Esophagus squamous epithelium (tissue), 5 donors: ENCODE measurements at places on chromosomes 2 and 18. TPM values are rescaled to one million over a fixed set of nuclear protein-coding genes. Genes with fewer than 3 reads are reported as not detected.

Gene UGT1A4
- total RNA-seq = 1.1 TPM

Gene VWA3B
- total RNA-seq = not detected

Gene SERPINB4
- 24.4 TPM for total RNA-seq

DNA sequence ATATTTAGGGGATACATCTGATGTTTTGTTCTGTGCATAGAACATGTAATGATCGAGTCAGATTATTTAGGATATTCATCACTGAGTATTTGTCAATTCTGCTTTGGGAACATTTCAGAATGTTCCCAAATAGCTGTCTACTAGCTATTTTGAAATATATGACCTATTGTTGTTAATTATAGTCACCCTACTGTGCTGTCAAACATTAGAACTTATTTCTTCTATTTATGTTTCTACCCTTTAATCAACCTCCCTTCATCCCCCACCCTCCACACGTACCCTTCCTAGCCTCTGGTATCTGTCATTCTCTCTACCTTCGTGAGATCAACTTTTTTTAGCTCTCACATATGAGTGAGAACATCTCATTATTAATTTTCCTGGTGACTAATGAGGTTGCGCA, 40.9 kb downstream of the ANKRD12 start:
- H3K36me3 ChIP-seq = no peaks in the 10 kb centered on the region
- H3K4me3 ChIP-seq = no peak overlapping the region
- H3K4me1 ChIP-seq = peaks cover 65% of the 10 kb centered on the region
- DNase-seq = no peak
- no peak overlapping the region for H3K27ac ChIP-seq

DNA sequence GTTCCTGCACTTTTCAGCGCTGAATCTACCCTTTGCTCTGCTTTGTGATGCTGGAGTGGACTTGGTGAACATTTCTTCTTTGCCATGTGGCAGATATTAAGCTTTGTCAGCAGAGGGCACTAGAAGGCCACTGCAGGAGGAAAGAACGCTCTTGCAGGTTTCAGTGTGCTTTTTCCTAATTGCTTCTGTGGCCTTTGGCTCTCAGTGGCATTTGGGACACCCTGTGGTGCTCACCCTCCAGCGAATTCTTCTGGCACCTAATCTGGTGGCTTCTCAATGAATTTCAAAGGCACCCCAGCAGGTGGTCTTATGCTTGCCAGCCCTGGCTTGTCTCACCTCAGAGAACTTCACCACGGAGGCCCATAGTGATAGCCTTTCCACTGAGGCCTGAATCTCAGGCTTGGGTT, 146.7 kb downstream of the MYO3B start:
- no peak for DNase-seq
- H3K27ac ChIP-seq = no peak overlapping the region
- no peaks in the 10 kb centered on the region for H3K36me3 ChIP-seq

GRCh38 chr2:160453111-160453820, 40.3 kb downstream of the RBMS1 start:
- peaks cover 34% of the 10 kb centered on the region for H3K4me1 ChIP-seq
- no peaks in the 10 kb centered on the region for H3K36me3 ChIP-seq
- H3K4me3 ChIP-seq = no peak overlapping the region
- H3K27ac ChIP-seq = no peak overlapping the region

Gene SULT1C4
- 1.2 TPM for total RNA-seq

DNA sequence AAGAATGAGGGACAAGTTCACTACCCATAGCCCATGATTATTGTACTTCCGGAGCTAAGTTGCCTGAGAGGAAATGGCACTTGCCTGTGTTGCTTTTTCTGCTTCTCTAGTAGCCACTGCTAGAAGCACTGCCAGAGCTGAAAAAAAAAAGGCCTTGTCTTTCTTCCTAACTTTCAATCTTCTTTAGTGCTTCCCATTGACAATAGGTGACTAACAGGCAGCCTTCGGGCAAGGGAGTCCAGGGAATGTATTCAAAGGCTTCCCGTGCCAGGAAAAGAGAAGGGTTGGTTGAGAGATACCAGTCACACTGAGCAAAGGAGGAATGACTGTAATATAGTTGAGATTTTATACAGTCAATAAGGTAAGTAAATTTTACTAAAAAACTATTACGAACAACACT, 242.0 kb downstream of the CALCRL start:
- no peak overlapping the region for H3K4me3 ChIP-seq
- no peaks in the 10 kb centered on the region for H3K36me3 ChIP-seq
- no peaks in the 10 kb centered on the region for H3K27me3 ChIP-seq
- H3K4me1 ChIP-seq = no peaks in the 10 kb centered on the region
- H3K27ac ChIP-seq = no peak overlapping the region
- DNase-seq = no peak

- no peaks in the 10 kb centered on the region for H3K36me3 ChIP-seq
- no peak overlapping the region for H3K27ac ChIP-seq
- H3K27me3 ChIP-seq = no peaks in the 10 kb centered on the region
- no peaks in the 10 kb centered on the region for H3K4me1 ChIP-seq
- DNase-seq = no peak
These were observed 12.3 kb upstream of the CERS6 start for GRCh38 chr2:168443818-168444217.

GRCh38 chr2:8137801-8138200, 544.1 kb upstream of the ID2 start:
- no peaks in the 10 kb centered on the region for H3K27me3 ChIP-seq
- H3K4me1 ChIP-seq = peaks cover 4% of the 10 kb centered on the region
- H3K4me3 ChIP-seq = no peak overlapping the region
- no peak for DNase-seq

Gene ANKRD12
- total RNA-seq = 60.3 TPM

Gene IL36G
- total RNA-seq = 223 TPM

DNA sequence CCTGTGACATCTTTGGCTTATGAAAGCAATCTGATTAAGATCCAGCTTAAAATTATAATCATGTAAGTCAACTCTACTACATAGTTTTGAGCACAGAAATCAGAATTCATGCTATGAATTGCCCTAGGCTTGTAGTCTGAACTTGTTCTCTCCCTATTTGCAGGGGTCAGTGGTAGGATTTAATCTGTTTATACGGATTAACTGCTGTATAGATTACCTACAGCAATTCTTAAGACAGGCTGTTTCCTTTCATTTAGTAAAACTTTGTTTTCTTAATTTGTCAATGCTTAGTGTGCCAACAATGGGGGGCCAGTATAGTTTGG, 287.9 kb downstream of the PDE11A start:
- H3K27me3 ChIP-seq = no peaks in the 10 kb centered on the region
- no peaks in the 10 kb centered on the region for H3K36me3 ChIP-seq
- no peak overlapping the region for H3K27ac ChIP-seq
- DNase-seq = no peak

DNA sequence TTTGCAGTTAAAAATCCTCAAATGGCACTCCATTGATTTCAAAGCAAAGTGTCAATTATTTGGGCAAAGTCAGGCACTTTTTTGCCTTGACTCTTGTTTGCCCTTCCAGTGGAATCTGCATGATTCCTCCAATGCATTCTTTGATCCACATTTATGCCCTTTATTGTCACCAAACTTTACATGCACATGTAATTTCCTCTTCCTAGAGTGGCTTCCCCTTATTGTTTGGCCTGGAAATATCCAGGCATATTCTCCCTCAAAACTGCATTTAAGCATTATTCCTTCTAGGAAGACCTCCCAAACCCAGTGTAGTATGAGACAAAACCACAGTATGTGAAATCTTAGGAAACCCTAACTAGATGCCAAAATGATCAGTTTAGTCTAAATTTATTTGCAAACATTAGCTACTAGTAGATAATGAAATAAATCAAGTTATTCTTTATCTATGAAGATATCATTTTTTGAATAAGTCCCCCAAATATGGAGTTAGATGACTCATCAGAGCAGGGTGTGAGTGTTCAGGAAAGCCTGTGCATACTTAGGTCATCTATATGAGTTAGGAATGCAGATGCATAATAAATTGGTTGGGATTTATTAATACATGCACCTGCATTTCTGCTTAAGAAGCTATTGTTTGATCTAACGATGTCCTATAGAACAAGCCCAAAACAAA, 433.3 kb upstream of the TCF4 start:
- H3K36me3 ChIP-seq = no peaks in the 10 kb centered on the region
- H3K4me3 ChIP-seq = no peak overlapping the region
- no peak overlapping the region for H3K27ac ChIP-seq
- H3K27me3 ChIP-seq = no peaks in the 10 kb centered on the region
- no peaks in the 10 kb centered on the region for H3K4me1 ChIP-seq
- DNase-seq = no peak

- H3K4me1 ChIP-seq = peaks cover 20% of the 10 kb centered on the region
- H3K36me3 ChIP-seq = no peaks in the 10 kb centered on the region
- no peak for DNase-seq
- peak within 1 kb of the TSS; percentile 21 for H3K4me3 ChIP-seq
- H3K27ac ChIP-seq = peak within 1 kb of the TSS; percentile 76
- no peaks in the 10 kb centered on the region for H3K27me3 ChIP-seq
These were observed at the start of gene RAB17 for GRCh38 chr2:237590272-237591140. Gene RAB17 (minus strand): TSS chr2:237590734. CDS start chr2:237586154, 4,580 bp downstream.

- no peaks in the 10 kb centered on the region for H3K4me1 ChIP-seq
These were observed 78.2 kb upstream of the CABLES1 start for GRCh38 chr18:23057096-23057495.

- peaks cover under 1% of the 10 kb centered on the region for H3K4me1 ChIP-seq
- H3K36me3 ChIP-seq = no peaks in the 10 kb centered on the region
- no peak for DNase-seq
- H3K27me3 ChIP-seq = no peaks in the 10 kb centered on the region
- H3K27ac ChIP-seq = no peak overlapping the region
- no peak overlapping the region for H3K4me3 ChIP-seq
These were observed 202.7 kb downstream of the CYP26B1 start for GRCh38 chr2:71944806-71945602.

DNA sequence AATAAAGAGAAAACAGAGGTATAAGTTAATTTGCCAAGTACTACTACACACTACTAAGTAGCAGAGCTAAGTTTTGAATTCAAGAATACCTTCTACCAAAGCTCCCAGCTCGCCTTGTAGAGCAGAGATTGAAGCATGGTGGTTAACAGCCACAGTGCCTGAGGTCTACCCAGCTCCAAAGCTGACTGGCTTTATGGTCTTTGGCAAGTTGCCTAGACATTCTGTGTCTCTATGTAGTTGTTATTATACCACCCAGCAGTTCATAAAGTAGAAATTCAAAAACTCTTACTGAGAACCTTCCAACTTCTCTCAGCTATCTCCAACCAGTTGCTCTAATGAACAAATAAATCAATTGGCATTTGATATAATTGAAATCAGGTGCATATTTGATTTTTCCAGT, 87.8 kb downstream of the PDE11A start:
- no peaks in the 10 kb centered on the region for H3K36me3 ChIP-seq

DNA sequence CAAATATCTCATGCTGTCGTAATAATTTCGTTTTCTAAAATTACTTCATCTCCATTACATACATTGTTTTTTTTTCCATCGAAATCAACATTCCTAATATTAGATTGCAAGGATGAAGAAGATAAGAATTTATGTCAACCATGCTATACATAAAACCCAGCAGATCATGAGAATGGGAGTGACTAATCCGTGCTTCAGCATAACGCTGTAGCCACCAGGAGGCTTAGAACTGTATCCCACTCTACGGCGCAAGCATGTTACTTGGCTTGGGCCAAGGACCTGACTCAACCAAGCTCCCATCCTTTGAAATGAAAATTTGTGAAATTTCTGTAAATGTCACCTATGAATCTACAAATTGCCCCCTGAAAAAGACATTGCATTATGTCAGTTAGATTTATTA, 392.5 kb downstream of the FIGN start:
- H3K4me3 ChIP-seq = no peak overlapping the region
- no peaks in the 10 kb centered on the region for H3K4me1 ChIP-seq

- H3K36me3 ChIP-seq = no peaks in the 10 kb centered on the region
- peaks cover 10% of the 10 kb centered on the region for H3K4me1 ChIP-seq
- H3K27me3 ChIP-seq = no peaks in the 10 kb centered on the region
- H3K4me3 ChIP-seq = no peak overlapping the region
These were observed 33.6 kb upstream of the BIN1 start for GRCh38 chr2:127140538-127140937.

GRCh38 chr2:55311444-55311870, 42.4 kb upstream of the MTIF2 start:
- no peak overlapping the region for H3K4me3 ChIP-seq
- H3K4me1 ChIP-seq = no peaks in the 10 kb centered on the region
- no peak overlapping the region for H3K27ac ChIP-seq
- H3K27me3 ChIP-seq = no peaks in the 10 kb centered on the region

Gene OTOS
- total RNA-seq = not detected

Gene BARD1
- total RNA-seq = 13.5 TPM

Gene ACVR1
- total RNA-seq = 4.7 TPM

GRCh38 chr2:220556658-220557057, 929.2 kb downstream of the SLC4A3 start:
- H3K27ac ChIP-seq = no peak overlapping the region
- H3K27me3 ChIP-seq = no peaks in the 10 kb centered on the region
- no peak for DNase-seq
- H3K4me3 ChIP-seq = no peak overlapping the region

- no peak overlapping the region for H3K27ac ChIP-seq
- DNase-seq = no peak
- no peaks in the 10 kb centered on the region for H3K27me3 ChIP-seq
- no peak overlapping the region for H3K4me3 ChIP-seq
These were observed 161.5 kb downstream of the PHLPP1 start for GRCh38 chr18:62876828-62877227.

- no peak overlapping the region for H3K4me3 ChIP-seq
- H3K36me3 ChIP-seq = no peaks in the 10 kb centered on the region
- H3K27me3 ChIP-seq = no peaks in the 10 kb centered on the region
- H3K4me1 ChIP-seq = peaks cover 49% of the 10 kb centered on the region
- H3K27ac ChIP-seq = no peak overlapping the region
These were observed 4.8 kb downstream of the ATOH8 start for GRCh38 chr2:85758361-85759256.

Gene UGT1A3
- total RNA-seq = 2.8 TPM

DNA sequence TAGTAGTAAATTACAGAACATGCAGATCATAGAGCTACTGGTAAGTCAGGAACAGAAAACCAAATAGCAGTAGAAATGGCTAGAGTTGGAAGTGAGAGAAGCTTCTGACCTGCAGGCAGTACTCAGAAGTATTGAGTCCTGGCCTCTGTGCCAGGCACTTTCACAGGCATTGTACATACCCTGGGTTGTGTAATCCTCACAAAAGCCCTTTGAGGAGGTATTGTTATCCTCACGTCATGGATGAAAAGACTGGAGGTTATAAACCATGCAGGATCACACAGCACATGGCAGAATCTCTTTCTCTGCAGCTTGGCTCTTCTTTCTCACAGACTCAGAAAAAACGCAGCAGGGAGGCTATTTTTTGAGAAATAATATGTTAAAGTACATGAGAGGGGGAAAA, 789.3 kb upstream of the FAM98A start:
- H3K27me3 ChIP-seq = no peaks in the 10 kb centered on the region
- no peaks in the 10 kb centered on the region for H3K36me3 ChIP-seq
- H3K4me1 ChIP-seq = no peaks in the 10 kb centered on the region
- no peak overlapping the region for H3K27ac ChIP-seq
- DNase-seq = no peak

- H3K27me3 ChIP-seq = no peaks in the 10 kb centered on the region
- no peaks in the 10 kb centered on the region for H3K36me3 ChIP-seq
- DNase-seq = no peak
- no peaks in the 10 kb centered on the region for H3K4me1 ChIP-seq
These were observed 194.9 kb downstream of the GALNT1 start for GRCh38 chr18:35776473-35776872.

- no peak overlapping the region for H3K4me3 ChIP-seq
- H3K4me1 ChIP-seq = peaks cover 12% of the 10 kb centered on the region
- H3K36me3 ChIP-seq = no peaks in the 10 kb centered on the region
- no peak overlapping the region for H3K27ac ChIP-seq
- H3K27me3 ChIP-seq = no peaks in the 10 kb centered on the region
These were observed 17.0 kb upstream of the MGAT4A start for GRCh38 chr2:98747888-98748287.

GRCh38 chr2:237631801-237632585, 4.6 kb downstream of the LRRFIP1 start:
- no peak overlapping the region for H3K27ac ChIP-seq
- H3K36me3 ChIP-seq = no peaks in the 10 kb centered on the region
- no peaks in the 10 kb centered on the region for H3K4me1 ChIP-seq
- no peaks in the 10 kb centered on the region for H3K27me3 ChIP-seq
- no peak for DNase-seq
